ENCODE measurements at places on chromosomes 2 and 18. TPM values are rescaled to one million over a fixed set of nuclear protein-coding genes. Genes with fewer than 3 reads are reported as not detected.

GRCh38 chr2:191899410-191899809 is 52.5 kb upstream of the CAVIN2 start:
- peak; percentile 71 for DNase-seq

DNA sequence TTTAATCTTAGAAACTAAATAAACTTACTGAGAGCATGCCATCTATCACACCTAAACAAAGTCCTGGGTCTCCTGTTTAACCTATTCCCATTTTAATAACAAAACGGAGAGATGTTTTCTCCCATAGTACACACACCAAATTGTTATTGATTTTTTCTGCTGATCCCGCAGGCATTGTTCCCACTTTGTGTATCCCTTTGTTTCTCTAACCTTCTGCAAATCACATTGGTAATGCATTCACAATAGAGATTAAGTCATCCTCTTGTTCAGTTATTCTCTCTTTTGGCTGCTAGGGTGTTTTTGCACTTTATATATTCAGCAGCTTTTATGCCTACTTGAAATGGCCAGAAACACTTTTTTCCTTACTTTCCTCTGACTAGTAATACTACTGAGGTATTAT is 1071.9 kb upstream of the CDH2 start:
- no peak for DNase-seq

- DNase-seq, result no peak
Observed at GRCh38 chr2:129766374-129766993, 213.0 kb upstream of the RAB6C start.

DNA sequence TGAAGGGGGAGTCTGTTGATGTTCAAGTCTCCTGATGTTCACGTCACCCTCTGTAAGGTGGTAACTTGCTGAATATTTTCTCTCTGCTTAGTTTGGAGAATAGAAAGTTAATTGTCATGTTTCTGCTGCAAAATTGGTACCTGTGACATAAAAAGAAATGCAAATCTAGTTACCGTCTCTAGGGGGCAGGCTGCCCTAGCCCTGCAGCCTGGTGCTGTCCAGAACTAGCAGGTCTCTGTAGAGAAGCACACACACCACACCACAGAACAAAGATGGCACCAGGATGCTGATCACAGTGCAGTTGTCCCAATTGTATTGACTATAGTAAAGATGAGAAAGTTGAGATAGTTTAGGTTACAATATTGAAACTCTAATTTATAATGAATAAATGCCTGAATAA is 47.0 kb downstream of the SLC9A4 start:
- DNase-seq, result peak; percentile 48

Gene MYCN
- total RNA-seq, result 0.23 TPM

- DNase-seq, result no peak
Observed at GRCh38 chr2:211836409-211836808, 702.2 kb downstream of the ERBB4 start.

DNA sequence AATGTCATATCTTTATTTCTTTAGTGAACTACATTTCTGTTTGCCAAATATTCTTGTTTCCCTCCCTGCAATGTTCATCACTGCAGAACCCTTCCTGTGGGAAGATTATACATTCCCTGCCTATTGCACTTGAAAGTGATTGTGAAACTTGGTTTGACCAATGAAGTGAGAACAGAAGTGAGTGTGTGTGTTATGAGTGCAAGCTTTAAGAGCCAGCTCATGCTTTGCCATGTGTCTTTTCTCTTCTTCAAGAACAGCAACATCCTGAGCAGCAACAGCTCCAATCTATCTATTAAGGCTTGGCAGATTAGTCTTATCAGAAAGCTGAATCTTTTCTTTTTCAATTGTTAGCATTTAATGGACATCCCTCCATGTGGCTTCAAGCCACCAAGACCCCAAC is 42.0 kb upstream of the UBE2E3 start:
- DNase-seq, result no peak

DNA sequence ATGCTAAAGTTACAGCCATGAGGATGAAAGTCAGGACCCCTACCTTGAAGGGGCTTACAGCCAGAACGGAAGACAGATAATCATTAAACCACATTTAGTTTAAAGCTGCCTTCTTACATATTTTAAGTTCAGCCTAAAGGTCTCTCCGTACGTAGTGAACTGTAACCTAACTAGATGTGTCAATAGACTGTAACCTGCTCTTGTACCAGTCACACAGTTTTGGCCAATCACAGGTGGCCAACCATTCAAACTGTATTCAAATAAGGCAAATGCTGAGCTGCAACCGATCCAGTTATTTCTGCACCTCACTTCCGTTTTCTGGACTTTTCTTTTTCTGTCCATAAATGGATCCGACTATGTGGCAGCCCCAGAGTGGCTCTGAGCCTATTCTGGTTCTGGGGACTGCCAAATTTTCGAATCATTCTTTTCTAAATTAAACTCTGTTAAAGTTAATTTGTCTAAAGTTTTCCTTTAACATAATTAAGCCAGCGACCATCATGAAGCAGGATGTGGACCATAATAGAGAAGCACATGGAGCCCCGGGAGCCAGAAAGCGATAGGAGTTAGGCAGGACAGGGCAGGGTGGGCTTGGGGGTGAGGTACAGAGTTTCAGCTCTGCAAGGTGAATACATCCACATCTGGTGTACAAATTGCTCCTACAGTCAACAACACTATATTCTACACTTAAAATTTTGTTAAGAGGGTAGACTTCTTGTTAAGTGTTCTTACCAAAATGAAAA is 48.4 kb upstream of the YPEL5 start:
- no peak for DNase-seq

Gene NYAP2
- not detected for total RNA-seq

DNA sequence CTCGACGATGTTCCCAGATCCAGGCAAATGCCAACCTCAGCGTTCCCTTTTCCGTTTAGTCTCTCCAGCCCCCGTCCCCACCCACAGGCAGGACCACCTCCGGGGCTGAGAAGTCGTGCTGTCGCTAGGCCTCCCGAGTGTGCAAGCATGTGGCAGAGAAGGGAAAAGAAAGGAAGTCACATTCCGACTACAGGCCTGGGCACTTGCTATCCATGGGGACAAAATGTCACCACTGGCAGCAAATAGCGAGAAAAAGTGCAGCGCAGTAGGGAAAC is 420 bp downstream of the PIGN start:
- DNase-seq, result no peak

GRCh38 chr18:67731851-67732250 is 215.3 kb upstream of the DSEL start:
- no peak for DNase-seq

- DNase-seq, result no peak
Observed at GRCh38 chr18:35422237-35422636, 45.1 kb upstream of the ZNF396 start.

GRCh38 chr2:181528441-181528840 is 71.3 kb downstream of the ITGA4 start:
- DNase-seq, result no peak

DNA sequence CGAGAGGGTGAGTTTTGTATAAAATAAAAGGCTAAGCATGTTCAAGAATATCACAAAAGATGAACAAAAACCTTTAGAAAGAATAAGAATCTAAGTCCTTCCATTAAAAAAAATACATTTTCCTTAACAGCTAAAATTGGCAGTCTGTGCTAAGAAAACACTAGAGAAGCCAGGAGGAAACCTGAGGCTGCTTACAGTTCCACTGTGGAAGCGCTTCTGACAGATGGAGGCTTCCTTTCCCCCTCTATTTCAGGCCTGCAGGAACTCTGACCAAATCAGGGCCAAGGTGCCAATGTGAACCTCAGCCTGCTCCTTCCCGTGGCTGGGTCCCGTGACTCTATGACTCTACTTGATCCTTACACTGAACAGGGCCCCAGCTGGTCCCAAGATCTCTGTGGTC is 108.1 kb upstream of the ARHGAP28 start:
- DNase-seq, result no peak

Gene HJURP
- total RNA-seq, result 86.3 TPM

Gene ATOH8
- total RNA-seq, result 17.7 TPM

Gene MLPH
- 53.1 TPM for total RNA-seq

GRCh38 chr2:138294451-138294850 is 207.1 kb upstream of the SPOPL start:
- no peak for DNase-seq

Gene CLEC4F
- total RNA-seq, result not detected

GRCh38 chr2:133167990-133168389 is 400.3 kb downstream of the NCKAP5 start:
- peak; percentile 5 for DNase-seq

DNA sequence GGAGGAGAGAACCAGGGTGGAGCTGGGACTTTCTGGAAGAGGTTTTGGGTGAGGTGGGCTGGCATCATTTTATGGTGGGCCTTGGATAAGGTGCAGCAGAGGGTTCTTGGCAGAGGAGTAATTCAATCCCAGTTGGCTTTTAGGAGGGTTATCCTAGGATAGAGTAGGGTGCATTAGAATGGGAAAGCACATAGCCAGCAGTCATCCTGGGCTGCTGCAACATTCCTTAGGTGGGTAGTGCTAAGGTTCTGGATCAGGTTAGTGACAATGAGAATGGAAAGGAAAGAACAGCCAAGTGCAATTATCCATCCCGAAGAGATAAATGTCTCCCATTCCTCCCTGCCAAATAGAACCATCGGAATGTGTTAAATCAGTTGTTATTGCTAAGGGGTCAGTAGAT is 157.3 kb upstream of the SPRED2 start:
- DNase-seq, result no peak

DNA sequence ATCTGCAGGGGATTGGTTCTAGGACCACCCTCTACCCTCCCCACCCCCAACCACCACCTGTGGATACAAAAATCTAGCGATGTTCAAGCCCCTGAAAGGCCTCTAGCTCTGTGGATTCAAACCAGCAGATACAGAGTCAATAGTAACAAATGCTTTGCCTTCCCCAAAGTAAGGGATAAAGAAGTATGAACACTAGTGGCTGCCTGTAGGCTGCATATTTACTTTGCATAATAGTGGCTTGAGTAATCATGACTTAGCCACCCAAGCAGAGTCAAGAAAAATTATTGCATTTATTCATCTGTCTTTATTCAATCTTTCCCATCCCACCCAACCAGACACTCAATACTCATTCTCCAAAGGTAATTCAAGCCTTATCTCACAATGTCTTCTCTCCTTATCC is 43.8 kb downstream of the SOCS6 start:
- DNase-seq, result no peak

All from Daoy (cell line).